Esophagus squamous epithelium (tissue), 5 donors: ENCODE measurements at places on chromosomes 4 and X. TPM values are rescaled to one million over a fixed set of nuclear protein-coding genes. Genes with fewer than 3 reads are reported as not detected.

DNA sequence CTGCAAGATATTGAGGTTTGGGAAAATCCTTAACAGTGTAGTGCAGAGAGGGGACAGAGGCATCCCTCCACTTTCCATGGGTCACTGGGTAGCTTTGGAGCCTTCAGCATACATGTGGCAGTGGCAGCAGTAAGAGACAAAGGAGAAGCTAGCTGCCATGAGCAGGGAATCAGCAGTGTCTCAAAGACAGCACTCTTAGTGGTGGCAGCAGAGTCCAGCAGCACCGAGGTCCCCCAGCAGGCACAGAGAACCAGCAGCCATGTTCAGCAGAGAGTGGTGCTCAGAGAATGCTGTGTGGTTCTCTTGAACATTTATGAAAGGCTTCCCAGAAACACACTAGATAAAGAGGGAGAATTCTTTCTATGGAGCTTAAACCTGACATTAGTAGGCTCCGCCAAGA is 308.5 kb downstream of the CENPC start:
- DNase-seq: no peak

- no peak for DNase-seq
Observed at GRCh38 chr4:142583708-142584107, 262.4 kb downstream of the INPP4B start.

- no peak for DNase-seq
Observed at GRCh38 chr4:85446141-85446861, 28.6 kb upstream of the ARHGAP24 start.

Gene ATOH1
- not detected for total RNA-seq

DNA sequence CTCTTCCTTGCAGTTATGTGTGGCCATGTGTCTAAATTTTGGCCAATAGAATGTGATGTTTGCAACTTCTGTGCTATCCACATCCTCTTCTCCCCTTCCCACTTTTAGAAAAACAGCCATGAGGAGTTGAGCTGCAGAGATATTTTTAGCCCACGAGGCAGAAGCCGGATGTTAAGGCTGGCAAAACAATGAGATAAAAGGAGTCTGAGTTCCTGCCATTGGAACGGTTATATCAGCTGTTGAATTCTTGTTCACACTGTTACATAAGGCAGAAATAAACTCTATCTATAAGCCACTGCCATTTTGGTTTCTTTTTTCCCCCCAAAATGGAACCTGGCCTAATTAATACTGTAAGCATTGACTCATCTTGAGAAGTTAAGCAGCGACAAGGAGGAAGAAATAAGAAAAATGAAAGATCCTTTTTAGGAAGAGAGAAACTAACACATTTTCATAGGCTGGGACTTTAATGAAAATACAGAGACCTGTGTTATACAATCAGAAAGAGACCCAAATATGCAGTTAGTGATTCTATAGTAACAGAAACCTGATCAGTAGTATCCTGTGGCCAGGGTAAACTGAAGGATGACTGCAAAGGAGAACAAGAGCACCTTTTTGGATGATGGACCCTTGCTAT is 200.5 kb downstream of the INPP4B start:
- no peak for DNase-seq

DNA sequence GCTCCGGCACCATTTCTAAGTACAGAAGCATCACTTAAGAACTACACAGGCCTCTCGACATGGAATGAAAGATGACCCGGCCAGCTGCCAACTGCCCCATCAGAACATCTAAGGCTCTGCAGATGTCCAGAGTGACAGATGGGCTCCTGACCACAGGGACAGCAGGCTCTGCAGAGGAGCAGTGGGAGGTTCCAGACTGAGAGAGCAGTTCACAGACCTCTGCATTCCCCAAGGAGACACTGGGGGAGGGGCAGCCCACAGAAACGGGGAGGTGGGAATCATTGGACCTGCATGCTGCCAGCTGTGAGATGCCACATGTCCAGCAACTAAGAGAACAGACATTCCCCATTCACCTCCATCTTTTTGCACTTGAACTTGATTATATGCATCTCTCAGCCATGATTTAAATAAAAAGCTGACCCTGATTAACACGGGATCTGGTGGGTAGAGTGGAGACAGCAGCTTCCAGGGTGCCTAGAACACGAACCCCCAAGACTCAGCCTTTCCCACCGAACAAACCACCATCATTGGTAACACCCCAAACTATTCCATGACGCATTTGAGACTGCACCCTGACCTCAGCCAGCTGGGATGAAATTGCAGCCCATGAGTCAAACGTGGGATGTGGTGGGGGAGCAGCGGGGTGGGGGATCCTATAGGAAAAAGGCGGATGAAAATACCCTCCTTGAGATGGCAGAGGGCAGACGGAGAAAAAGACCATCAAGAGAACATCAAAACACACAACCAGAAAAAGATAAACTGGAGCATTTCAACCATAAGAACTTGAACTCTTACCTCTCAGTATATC is 47.2 kb downstream of the AFAP1 start:
- no peak for DNase-seq

- no peak for DNase-seq
Observed at GRCh38 chr4:41719417-41719816, 29.1 kb downstream of the PHOX2B start.

GRCh38 chrX:72532366-72532765 is 40.3 kb downstream of the HDAC8 start:
- DNase-seq: no peak

DNA sequence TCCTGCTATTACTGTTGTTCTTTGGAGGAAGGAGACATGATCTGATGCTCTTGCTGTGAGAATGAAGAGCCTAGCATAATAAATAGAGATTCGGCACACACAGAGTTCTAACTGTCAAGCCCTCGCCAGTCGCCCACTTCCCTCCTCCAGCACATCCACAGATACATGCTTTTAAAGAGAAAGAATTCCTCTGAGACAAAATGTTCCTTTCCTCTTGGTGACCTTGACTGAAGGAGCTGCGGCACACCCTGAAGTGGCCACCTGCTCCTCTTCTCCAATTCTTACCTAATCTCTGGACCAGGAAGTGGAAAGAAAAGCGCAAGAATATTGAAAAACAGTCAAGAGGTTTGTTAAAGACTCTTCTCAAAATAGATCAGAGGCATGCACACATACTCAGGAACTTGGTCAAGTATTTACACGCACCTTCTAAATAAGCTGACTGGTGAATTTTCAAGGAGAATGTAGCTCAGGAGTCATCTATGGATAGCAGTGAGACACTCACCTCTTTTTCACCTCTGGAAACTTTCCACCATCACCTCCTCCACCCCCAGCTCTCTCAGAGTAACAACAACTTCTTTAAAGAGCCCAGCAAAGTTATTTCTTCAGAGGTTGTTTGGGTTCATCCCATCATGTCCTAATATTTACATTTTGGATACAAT is 95.4 kb downstream of the PARM1 start:
- no peak for DNase-seq

DNA sequence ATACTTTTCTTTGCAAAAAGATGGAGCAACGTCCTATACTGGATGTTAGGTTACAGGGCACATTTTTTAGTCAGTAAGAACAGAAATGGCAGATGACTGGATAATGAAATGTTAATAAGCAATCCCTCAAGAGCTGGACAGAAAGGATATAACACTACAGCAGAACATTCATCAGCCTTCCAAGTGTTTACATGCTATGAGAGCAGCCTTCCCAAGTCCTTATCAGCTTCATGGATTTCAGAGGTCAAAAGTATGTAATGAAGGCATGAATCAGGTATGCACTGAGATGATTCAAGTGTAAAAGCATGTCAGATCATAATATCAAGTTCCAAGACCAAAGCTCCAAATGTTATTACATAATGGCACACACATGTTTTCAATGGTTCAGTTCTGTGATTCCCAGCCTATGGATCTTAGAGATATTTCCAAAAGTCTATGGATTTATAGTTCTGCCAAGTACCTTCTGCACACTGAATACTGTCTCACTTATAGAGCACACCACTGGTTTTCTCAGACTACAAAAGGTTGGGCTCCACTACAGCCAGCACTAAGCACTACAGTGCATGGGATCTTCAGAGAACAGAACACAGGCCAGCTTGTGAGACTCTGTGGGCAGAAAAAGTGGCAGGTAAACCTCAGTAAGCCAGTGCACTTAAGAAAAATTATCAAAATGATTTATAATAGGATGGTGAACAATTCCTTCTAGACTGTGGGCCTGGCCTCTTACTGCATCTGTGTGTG is 49.2 kb downstream of the GPC4 start:
- DNase-seq: no peak

GRCh38 chr4:108350332-108350731 is 181.6 kb upstream of the LEF1 start:
- DNase-seq: no peak

DNA sequence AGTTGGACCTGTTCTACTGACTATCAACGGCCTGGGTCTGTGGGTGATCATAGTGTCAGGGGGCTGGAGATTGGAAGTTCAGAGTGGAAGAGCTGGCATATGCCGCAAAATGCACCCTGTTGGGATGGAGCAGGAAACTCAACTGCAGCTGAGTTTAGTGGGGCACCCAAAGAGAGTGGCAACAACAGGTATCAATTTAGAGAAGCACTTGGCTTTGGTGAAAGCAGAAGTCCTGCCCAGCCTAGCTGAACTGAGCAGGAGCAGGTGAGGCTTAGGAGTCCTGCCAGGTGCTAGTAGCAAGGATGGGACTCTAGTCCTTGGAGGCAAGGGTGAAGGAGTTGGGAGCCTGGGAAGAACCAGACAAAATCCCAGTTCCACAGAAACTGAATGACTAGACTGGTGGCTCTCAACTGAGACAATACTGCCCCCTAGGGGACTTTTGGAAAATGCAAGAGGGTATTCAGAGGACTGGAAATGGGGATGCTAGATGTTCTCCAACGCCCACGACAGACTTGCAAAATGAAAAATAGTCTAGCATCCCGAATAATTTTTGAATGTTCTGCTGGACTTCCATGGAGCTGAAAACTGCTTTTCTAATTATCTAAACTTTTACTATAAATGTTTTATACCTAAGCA is 49.4 kb downstream of the RTL9 start:
- no peak for DNase-seq

Gene PASD1
- total RNA-seq: not detected

Gene PCDH10
- not detected for total RNA-seq

DNA sequence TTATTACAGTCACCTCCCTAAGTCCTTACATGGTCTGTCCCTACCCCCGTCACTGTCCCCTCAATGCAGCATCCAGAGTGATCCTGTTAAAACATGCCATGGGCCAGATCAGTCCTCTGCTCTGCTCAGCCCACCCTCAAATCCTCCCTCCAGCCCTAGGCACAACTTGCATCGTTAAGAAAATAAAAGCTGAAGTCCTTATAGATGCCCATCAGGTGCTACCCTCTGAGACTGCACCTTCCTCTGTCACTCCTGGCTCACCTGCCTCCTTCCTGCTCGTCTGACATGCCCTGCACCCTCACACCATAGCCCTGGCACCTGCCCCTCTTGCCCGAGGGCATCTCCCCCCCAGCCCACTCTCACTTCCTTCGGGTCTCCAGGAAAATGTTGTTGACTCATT is 4.1 kb downstream of the STK32B start:
- DNase-seq: no peak

Gene TEC
- 8.6 TPM for total RNA-seq

- no peak for DNase-seq
Observed at GRCh38 chr4:73066928-73067327, 2.6 kb downstream of the COX18 start.

Gene RAB41
- not detected for total RNA-seq

GRCh38 chrX:70444946-70445656 is 466 bp downstream of the DLG3 start:
- DNase-seq: no peak

GRCh38 chr4:152351080-152351479 is 184.8 kb downstream of the FBXW7 start:
- DNase-seq: no peak

DNA sequence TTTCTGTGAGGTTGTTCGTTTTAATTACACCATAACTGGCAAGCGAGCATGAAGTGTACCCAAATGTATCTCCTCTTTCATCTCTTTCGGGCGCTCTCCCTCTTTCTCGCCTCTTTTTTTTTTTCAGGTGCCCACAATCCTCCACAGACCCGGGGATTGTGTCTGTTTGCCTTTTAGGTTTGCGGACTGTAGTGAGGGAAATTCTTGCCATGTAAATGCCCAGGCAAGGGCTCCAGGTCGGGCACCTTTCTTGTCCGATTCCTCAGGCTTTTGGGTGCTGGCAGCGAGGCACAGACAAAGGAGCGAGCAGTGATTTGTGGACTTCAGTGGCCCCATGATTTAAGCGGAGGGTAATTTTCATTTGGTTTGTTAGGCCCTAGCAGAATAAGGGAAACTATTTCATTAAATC is 1.1 kb upstream of the PHOX2B start:
- DNase-seq: no peak

DNA sequence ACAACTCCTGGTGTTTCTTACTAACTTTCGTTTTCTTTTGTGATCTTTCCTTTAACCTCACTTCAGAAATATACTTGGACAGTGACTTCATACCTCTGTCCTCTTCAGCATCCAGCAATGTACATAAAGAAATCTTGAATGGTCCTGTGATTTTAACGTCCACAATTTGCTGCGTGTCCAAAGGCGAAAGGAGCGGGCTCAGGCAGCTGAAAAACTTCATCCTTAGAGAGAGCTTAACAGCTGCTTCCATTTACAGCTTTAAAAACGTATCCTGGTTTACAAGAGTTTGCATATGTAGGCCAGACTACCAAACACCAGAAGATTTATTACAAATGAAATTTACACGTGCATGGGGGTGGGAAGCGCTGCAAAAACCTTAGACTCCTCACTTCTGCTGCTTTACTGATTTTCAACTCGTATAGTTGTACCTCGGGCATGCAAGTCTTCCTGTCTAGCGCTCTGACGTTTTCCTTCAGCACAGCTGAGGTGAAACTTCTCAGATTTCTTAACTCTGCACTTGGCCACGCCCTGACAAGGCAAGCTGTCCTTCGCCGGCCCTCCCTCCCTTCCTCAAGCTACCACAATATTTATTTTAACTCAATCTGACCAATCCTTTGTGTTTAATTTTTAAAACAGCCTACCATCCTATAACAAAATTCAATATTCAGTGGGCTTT is 406.4 kb downstream of the FAM47A start:
- DNase-seq: no peak

DNA sequence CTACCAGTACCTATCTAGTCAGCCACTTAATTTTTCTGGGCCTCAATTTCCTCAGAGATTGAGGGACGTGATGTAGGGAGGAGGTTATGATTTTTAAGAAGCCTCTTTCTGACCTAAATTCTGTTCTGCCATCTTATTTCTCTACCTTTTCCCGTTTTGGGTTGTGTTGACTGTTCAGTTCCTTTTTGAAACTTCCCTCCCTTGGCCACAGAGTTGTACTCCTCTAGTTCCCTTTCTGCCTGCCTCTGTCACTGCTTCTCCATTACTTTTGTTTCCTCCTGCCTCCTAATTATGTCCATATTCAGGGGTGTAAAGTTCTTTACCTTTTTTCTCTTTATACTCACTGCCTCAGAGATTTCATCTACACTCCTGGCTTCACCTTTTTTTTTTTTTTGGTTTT is 25.4 kb downstream of the CLCN5 start:
- DNase-seq: no peak

- no peak for DNase-seq
Observed at GRCh38 chr4:182715548-182715947, 201.6 kb downstream of the DCTD start.

GRCh38 chrX:14777525-14777924 is 95.3 kb downstream of the FANCB start:
- no peak for DNase-seq

GRCh38 chr4:145482209-145483037 is 770 bp downstream of the SMAD1 start:
- no peak for DNase-seq

GRCh38 chrX:148337873-148338272 is 162.5 kb upstream of the AFF2 start:
- no peak for DNase-seq

- no peak for DNase-seq
Observed at GRCh38 chr4:144318797-144319196, 178.3 kb upstream of the GYPA start.

Gene IL3RA
- 5.9 TPM for total RNA-seq

GRCh38 chrX:135544338-135544948 is 24.0 kb downstream of the INTS6L start:
- no peak for DNase-seq
